ENCODE measurements at places on chromosomes 3 and 15.

- DNase-seq, result no peak
Observed at GRCh38 chr3:136396916-136397315, 146.8 kb downstream of the PCCB start.

- no peak for DNase-seq
Observed at GRCh38 chr15:39025881-39026280, 461.3 kb upstream of the RASGRP1 start.

DNA sequence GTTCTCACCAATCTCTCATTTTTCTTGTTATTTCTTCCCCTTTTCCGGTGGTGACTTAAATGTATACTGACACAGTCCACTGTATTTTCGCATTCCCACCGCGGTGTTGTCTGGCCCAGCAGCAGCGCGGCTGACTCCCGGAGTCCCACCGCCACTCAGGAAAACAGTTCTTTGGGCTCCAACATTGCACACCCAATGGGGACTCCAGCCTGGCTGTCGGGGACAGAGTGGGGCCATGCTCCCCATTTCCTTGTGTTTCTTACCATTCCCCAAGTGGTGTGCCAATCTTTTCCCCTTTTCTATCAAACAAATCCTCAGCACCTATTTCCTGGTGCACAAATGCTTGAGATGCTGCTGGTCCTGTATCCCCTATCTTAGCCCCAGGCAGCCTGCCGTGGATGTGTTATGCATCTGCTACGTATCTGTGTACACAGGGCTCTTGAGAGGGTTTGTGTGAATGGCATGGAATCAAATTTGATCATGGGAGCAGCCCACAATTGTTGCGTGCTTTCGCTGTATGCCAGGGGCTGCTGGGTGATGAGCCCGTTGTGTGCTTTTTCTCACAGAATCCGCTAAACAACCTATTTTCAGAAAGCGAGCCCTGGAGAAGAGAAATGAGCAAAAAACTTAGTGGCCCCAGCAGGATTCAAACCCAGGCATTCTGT, 219.1 kb upstream of the RGMA start:
- no peak for DNase-seq

- no peak for DNase-seq
Observed at GRCh38 chr3:157103860-157104259, 56.1 kb downstream of the CCNL1 start.

DNA sequence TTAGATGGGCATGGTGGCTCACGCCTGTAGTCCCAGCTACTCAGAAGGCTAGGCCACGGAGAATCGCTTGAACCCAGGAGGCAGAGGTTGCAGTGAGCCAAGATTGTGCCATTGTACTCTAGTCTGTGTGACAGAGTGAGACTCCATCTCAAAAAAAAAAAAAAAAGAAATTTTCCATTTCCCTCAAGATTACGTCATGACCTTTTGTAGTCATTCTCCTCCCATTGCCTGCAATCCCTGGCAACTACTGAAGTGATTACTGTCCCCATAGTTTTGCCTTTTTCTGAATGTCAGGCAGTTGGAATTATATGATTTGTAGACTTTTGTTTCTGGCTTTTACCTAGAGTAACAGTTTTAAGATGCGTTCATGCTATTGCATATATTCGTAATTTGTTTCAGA, 28.0 kb downstream of the WDR76 start:
- no peak for DNase-seq

- peak; percentile 74 for DNase-seq
Observed at GRCh38 chr15:80856809-80857377, 77.7 kb downstream of the CEMIP start.

- DNase-seq, result no peak
Observed at GRCh38 chr3:127259882-127260281, 28.0 kb downstream of the PRR20G start.

GRCh38 chr3:9595877-9596276, 42.3 kb upstream of the LHFPL4 start:
- DNase-seq, result no peak

GRCh38 chr3:15283702-15284101, 48.7 kb downstream of the SH3BP5 start:
- DNase-seq, result no peak

GRCh38 chr3:23923786-23924185, 6.9 kb downstream of the RPL15 start:
- no peak for DNase-seq
